Hepatocyte (in vitro differentiated cells): ENCODE measurements at places on chromosomes 3 and 15. TPM values are rescaled to one million over a fixed set of nuclear protein-coding genes. Genes with fewer than 3 reads are reported as not detected.

TGM5 gene
- total RNA-seq = not detected in 2 replicates

CCRL2 gene
- total RNA-seq = 1.5 and 3.1 TPM in 2 replicates

- H3K4me3 ChIP-seq = no peak overlapping the region
- H3K27me3 ChIP-seq = no peaks in the 10 kb centered on the region
- DNase-seq = no peak
- no peak overlapping the region for H3K27ac ChIP-seq
Observed at GRCh38 chr15:92611995-92612745, 43.4 kb downstream of the FAM174B start.

DNA sequence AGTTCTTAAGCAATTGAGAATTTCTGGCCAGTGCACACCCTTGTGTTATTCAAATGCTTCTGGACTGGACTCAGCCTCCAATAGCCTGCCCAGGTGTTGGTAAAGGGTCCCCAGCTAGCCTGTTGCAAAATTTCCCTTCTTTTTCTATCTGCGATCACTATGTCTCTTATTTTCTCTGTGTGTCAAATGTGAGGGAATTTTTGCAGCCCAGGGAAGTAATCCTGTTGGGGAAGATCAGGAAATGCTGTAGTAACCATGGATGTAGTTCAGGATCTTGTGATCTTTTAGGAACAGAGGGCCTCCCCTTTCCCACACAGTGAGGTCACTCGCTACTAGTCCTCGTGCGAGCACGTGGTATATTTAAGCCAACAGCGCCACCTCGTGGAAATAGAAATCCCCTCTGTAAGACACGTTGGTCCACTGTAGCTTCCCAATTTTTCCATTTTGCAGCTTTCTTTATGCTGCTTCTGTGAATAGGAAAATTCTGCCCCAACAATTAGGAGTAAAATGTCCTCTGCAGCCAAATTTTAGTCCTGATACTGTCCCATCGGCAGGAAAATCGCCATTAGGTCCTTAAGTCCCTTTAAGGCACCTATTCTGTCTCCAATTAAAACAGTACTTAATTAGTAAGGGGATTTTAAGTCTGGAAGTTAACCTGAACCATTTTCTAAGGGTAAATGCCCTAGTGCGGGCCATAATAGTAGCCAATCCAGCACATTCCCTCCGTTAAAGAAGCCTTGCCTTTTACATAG is 4.0 kb upstream of the SMCO1 start:
- H3K27ac ChIP-seq = no peak overlapping the region
- no peaks in the 10 kb centered on the region for H3K27me3 ChIP-seq
- H3K36me3 ChIP-seq = no peaks in the 10 kb centered on the region
- H3K4me3 ChIP-seq = no peak overlapping the region
- H3K4me1 ChIP-seq = no peaks in the 10 kb centered on the region
